ENCODE measurements at places on chromosomes 5 and 9.

- peak; percentile 60 for DNase-seq
Observed at GRCh38 chr5:98927989-98928872, 576 bp downstream of the CHD1 start.

GRCh38 chr5:54867310-54867944, 118.0 kb downstream of the ESM1 start:
- peak; percentile 71 for DNase-seq

DNA sequence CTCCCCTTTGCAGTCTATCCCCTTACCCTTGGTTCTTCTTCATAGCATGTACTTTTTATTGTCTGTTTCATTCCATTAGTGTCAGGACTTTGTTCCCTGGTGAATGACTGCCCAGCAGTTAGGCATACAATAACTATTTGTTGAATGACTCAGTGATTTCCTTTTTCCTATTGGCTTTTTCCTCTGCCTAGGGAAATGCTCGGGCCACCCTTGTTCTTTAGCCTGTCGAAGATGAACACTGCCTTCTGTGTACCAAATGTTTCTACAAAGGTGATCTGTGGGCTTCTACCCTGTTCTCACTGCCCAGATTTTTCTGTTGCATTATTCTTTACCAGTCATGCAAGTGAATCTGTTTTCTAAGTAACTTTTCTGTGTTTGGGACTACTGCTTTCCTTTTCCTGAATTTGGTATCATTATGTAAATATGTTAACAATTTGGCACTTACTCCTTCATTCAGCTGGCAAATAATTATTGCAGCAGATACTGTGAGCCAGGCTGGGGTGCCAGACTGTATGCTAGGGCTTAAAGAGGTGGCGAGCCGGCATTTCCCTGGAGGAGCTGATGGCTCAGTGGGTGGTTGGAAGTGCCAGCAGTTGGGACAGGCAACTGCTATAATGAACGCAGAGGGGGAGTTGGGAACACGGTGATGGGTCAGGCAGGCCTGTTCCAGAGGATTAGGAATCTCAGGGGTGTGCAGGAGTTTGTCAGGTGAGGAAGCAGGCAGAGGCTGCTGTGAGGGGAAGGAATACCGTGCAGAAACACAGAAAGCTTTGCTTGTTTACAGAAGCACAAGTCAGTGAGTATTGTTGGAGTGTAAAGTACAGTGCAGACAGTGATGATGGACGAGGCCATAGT, 30.6 kb downstream of the KDM4C start:
- DNase-seq: peak; percentile 34

- no peak for DNase-seq
Observed at GRCh38 chr9:92807757-92808725, 43.4 kb upstream of the BICD2 start.

DNA sequence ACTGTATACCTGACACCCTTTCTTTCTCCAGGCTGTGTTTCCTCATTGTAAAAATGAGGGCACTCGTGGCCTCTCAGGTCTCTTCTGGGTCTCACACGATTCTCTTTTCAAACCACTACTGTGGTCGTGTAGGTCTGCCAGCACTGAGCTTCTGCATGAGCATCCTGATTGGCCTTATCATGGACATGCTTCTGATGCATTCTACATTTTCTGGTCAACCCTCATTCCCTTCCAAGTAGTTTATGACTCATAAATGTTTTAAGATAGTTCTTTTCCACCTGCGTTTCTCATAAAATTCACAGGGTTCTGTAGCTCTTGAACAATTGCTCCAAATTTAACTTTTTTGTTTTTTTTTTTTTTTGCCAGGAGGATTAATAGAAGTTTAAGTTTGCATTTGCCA, 294.8 kb downstream of the KCTD16 start:
- DNase-seq: no peak

DNA sequence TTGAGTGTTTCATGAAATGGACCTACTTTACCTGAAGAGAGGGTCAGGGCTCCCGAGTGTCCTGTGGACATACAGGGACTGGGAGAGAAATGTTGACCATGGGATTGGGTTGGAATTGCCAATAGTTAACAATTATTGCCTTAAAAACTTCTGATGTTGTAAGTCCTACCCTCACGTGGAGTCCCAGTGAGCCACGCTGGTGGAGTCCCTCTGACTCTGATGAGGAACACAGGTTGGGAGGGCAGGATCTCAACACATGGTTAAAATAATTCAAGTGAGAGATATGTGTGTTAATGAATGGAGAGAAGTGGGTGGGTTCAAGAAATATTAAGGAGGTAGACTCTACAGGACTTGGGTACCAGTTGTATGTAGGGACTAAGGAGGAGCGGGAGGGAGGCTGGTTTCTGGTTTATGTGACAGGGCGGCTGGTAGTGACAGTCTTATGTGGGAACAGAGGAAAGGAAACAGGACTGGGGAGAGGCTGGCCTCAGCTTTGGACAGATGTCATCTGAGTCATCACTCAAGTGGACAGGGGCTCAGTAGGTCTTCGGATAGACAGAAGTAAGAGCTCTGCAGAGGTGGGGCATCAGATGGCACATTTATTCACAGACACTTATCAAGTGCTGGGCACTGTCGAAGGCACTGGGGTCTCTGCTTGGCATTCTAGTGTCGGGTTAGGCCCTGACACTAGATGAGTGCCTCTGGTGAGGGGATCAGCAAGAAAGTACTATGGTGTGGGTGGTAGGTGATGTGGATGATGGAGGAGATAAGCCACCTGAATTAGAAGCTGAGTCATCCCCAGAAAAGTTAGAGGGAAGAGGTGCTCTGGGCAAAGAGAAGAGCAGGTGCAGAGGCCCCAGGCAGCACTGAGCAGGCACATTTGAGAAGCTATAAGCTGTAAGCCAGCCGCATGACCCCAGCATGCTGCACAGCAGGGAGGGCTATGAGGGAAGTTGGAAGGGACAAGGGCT, 27.2 kb downstream of the MAML1 start:
- DNase-seq: no peak

- no peak for DNase-seq
Observed at GRCh38 chr9:88829276-88829675, 162.0 kb upstream of the S1PR3 start.

- no peak for DNase-seq
Observed at GRCh38 chr9:74662674-74663073, 165.5 kb downstream of the RORB start.

DNA sequence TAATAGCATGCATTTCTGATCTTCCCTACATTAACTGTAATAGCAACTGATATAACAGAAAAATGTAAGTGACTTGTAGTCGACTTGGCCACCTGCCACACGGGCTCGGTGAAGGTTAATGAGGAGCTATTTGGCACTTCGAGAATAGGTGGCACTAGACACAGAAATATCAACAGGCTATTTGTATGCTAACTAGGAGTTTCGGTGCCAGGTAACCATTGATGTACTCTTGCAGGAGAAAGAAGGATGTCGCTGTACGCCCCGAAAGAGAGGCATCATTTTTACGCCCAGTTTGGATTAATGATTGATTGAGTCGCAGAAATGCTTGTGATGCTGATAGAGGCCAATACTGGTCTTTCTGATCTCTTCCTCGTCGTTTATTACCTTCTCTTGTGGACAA, 516 bp upstream of the DMRT2 start:
- DNase-seq: peak; percentile 17

- DNase-seq: no peak
Observed at GRCh38 chr5:33336891-33337636, 103.7 kb upstream of the TARS1 start.

DNA sequence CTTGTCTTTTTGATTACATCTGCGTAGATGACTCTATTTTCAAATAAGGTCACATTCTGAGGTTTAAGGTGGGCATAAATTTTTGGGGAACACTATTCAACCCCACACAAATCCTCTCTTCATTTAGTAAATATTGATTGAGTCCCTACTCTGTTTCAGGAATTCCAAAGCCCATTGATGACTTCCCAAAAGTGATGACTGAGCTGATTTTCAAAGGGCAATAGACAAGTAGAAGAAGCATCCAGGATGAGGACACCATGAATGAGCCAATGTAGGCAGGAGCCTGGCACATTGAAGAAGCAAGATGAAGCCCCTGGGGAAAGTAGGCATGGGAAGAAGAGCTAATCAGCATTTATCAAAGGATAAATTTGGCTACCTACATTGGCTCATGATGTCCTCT, 35.2 kb downstream of the OR1J1 start:
- no peak for DNase-seq

DNA sequence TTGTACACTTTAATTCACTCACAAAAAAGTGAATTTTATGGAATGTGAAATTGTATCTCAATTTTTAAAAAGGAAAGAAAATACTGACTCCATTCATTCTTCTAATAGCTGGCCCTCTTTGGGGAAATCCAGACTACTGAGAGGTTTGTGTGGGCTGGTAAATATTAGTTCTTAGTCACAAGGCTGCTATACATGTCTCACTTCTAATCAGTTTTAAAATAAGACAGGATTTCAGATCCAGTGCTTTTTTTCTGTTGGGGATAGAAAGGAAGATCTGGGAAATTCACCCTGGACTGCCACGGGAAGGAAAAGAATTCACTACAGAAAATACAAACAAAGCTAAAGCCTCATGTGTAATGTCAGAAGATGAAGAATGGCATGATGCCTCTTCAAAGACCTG, 32.7 kb upstream of the ADAMTSL1 start:
- no peak for DNase-seq

- no peak for DNase-seq
Observed at GRCh38 chr5:96903300-96903699, 27.0 kb downstream of the ERAP2 start.

- DNase-seq: no peak
Observed at GRCh38 chr9:15116130-15116580, 190.9 kb downstream of the TTC39B start.

- DNase-seq: no peak
Observed at GRCh38 chr9:19087106-19088000, 15.4 kb downstream of the HAUS6 start.

DNA sequence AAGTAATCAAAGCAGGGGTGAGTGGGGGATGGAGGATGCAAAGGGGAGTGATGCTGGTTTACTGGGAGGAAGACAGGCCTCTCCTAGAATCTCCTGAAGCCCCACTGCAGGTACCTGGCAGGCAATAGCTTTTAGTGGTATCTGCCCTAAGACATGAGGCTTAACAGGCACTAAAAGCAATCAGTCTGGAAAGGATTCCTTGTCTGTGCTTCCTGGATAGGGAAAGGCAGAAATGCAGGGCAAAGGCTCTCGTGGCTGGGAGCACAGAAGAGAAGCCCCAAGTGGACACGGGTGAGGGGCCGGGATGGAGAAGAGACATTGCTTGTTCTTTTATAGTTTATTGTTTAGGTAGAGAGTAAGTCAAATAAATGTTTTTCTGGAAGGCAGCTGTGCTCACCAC, 40.1 kb downstream of the CCNJL start:
- DNase-seq: no peak

- DNase-seq: no peak
Observed at GRCh38 chr5:128538250-128539037, 399 bp upstream of the FBN2 start.

DNA sequence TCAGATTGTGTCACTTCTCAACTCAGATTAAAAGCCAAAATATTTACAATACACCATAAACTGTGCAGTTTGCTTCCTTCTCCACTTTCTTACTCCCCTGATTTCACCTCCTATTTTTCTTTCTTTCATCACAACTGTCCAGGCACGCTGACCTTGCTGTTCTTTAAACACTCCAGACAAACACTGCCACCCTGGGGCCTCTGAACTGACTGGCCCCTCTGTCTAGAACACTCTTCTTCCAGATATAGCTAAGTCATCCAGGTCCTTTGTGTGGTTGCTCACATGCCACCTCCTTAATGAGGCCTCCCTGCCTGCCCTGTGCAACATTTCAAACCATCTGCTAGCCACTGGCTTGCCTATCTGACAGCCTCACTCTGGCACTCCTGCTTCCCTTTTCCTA, 46.6 kb downstream of the ATG10 start:
- DNase-seq: no peak

DNA sequence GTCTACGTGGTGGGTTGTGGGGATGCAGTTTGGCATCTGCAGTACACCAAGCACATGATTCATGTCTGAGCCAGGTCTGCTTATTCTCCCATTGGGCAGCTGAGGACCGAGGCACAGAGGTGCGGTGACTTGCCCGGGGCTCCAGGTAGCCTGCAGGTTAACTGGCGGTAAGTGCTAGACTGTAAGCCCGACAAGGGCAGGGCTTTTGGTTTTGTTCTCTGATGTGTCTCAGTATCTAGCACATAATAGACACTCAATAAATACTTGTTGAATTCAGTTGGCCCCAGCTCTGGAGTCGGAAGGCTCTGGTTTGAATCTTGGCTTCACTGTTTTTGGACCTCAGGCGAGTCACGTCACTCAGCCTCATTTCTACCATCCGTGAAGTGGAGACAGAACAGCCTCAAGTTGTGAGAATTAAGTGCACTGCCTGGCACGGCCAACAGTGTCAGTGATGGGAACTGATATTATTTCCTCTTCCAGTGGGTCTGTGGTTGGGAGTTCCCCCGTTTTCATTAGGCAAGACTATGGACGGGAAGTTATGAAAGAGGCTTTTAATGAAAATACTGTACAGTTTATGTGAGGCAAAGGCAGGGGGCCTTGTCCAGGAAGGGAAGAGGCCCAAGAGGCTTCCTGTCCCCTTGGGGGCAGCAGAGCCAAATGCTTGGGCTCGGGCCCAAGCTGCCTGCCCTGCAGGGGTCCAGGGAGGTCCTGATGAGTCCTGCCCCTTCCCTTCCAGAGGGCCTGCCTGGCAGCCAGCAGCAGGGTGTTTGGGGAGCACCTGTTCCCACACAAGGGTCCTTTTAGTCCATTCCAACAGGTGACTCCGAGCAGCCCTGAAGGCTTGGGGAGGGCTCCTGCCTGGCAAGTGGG, 3.3 kb downstream of the PRELID1 start:
- no peak for DNase-seq

GRCh38 chr9:91408475-91408874, 15.2 kb downstream of the NFIL3 start:
- DNase-seq: no peak

DNA sequence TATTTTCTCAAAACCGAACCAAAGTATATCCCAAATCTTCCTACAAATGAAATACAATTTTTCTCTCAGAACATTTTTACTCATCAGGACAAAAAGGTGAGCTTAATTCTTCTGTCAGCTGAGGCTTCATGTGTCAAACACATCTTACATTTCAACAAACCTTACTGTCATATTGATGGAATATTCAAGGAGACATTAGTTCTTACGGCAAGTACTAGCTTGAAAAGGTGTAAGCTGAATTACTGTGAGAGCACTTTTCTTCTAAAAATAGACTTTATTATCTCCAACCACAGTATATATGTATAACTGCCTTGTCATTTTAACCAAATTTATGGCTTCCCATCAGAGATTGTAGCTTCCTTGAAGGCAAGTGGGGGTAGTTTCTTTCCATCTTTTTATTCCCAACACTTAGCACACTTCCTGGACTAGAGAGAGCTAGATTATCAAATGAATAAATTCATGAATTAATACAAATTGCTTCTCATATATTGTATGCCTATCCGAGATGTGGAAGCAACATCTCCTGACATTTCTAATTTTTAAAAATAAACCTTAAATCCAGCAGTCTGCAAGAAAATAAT, 822.7 kb upstream of the DMAC1 start:
- DNase-seq: no peak

Data from T47D (cell line).